Tibial artery (tissue), 4 donors: ENCODE measurements at places on chromosomes 4 and X.

- no peaks in the 10 kb centered on the region for H3K27me3 ChIP-seq
- no peaks in the 10 kb centered on the region for H3K36me3 ChIP-seq
- peaks cover 23% of the 10 kb centered on the region for H3K4me1 ChIP-seq
- no peak for DNase-seq
- no peak overlapping the region for H3K4me3 ChIP-seq
Measured at GRCh38 chr4:185925910-185926360, 113.9 kb upstream of the SORBS2 start.

DNA sequence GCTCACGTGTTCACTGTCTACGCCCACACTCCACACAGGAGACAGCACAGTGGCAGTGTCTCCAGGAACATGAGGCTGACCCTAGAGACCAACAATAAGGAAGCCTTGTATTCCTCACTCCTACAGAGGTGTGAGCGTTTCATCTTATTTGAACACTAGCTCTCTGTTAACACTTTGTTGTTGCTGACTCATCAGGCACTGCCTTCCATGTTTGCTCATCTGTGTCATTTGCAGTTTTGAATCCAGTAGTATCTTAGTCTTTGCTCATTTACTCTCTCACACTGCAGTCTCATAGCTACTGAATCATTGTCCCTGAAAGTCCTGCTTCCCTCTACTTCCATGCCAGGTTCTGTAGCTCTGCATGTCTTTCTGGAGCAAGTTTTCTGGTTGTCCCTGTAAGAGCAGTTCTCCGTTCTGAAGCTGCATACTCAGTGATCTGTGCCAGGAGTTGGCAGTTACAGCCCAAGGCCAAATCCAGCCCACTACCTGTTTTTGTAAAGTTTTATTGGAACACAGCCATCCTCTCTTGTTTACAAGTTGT lies 80.3 kb upstream of the DCLK2 start:
- no peak overlapping the region for H3K4me3 ChIP-seq
- H3K27me3 ChIP-seq = no peaks in the 10 kb centered on the region
- H3K36me3 ChIP-seq = no peaks in the 10 kb centered on the region
- no peak for DNase-seq

GRCh38 chr4:101321481-101322042 lies 25.8 kb downstream of the PPP3CA start:
- H3K36me3 ChIP-seq = no peaks in the 10 kb centered on the region
- peaks cover 18% of the 10 kb centered on the region for H3K4me1 ChIP-seq
- H3K27ac ChIP-seq = peak overlapping the region; percentile 55

GRCh38 chrX:1444561-1445500 lies 7.9 kb downstream of the ASMTL start:
- peak; percentile 31 for DNase-seq
- no peaks in the 10 kb centered on the region for H3K4me1 ChIP-seq
- H3K4me3 ChIP-seq = no peak overlapping the region
